ENCODE measurements at places on chromosomes 3 and 15.

DNA sequence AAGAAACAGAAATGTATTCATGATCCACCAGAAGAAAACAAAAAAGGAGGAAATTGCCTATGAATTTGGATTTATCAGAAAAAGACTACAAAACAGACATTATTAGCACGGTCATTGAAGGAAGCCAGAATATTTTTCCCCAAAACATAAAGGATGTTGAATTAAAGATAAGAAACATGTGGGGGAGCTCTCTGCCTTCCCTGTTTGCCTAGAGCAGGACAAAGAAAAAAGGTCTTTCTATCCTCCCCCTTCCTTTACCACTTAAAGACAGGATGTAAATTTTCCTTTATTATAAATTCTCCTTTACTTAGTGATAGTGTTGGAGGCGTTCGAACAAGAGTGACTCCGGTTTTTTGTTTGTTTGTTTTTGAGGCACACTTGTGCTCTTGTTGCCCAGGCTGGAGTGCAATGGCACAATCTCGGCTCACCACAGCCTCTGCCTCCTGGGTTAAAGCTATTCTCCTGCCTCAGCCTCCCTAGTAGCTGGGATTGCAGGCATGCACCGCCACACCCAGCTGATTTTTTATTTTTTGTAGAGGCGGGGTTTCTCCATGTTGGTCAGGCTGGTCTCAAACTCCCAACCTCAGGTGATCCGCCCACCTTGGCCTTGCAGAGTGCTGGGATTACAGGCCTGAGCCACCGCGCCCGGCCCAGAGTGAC, 14.9 kb upstream of the RPN1 start:
- DNase-seq: no peak

- no peak for DNase-seq
Measured at GRCh38 chr15:36005542-36005941, 459.6 kb upstream of the DPH6 start.

GRCh38 chr3:186713499-186713898, 3.7 kb upstream of the KNG1 start:
- DNase-seq: no peak

DNA sequence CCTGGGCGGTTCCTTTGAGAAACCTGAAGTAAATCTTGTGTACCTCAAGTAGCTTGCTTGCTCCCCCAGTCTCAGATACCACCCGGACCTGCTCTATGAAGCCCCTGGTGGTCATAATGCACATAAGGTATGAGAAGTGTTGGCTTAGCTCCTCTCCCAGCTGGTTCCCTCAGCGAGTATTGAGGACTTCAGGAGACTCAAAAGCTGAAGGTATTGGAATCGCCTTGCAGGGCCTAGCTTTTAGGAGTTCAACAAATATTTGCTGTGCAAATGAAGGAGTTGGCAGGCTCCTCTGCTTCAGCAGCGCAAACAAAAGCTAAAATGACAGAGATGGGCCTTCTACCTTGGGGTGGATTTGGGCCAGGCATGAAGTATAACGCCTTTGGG, 1.7 kb downstream of the CMTM8 start:
- DNase-seq: peak; percentile 65

GRCh38 chr15:39354189-39354588, 226.7 kb upstream of the THBS1 start:
- DNase-seq: no peak

DNA sequence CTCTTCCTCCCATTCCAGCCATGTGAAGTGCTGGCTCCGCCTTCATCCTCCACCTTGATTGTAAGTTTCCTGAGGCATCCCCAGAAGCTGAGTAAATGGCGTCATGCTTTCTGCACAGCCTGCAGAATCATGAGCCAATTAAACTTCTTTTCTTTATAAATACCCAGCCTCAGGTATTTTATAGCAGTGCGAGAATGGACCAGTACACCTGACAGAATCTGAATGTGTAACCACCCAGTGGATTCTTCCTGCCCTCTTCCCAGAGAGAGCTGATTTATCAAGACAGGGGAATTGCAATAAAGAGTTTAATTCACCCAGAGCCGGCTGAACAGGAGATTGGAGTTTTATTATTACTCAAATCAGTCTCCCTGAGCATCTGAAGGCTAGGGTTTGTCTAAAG, 86.6 kb downstream of the C3orf70 start:
- no peak for DNase-seq

DNA sequence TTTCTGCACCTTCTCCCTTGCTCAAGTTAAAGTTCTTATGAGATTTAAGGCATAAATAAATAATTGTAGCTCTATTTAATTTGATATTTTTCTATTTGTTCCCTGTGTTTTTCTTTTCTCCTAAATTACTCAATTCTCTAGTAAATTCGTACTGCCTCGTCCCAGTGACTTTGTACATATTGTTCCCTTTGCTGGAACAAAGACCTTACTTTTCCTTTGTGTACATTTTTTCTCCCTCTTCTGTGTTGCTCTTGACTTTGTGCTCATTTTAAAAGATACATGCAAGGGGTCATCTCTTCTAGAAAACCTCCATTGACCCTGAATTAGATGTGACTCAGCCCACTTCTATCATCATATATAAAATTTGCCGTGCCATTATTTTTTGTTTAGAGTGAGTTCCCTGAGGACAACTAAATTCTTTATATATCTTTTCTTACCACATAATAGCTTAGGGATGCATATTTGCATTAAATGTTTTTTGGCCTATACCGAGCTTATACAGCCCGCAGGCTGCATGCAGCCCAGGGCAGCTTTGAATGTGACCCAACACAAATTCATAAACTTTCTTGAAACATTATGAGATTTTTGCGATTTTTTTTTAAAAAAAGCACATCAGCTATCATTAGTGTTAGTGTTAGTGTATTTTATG, 29.6 kb downstream of the PPP4R2 start:
- peak; percentile 21 for DNase-seq

GRCh38 chr3:18222686-18223085, 202.5 kb downstream of the SATB1 start:
- DNase-seq: no peak

- no peak for DNase-seq
Measured at GRCh38 chr3:25447925-25448324, 19.9 kb downstream of the RARB start.

GRCh38 chr3:150945226-150946032, 27.1 kb downstream of the CLRN1 start:
- DNase-seq: no peak

GRCh38 chr3:57981483-57982087, 26.6 kb upstream of the FLNB start:
- DNase-seq: no peak

- DNase-seq: no peak
Measured at GRCh38 chr3:121645054-121645453, 15.6 kb downstream of the HCLS1 start.

DNA sequence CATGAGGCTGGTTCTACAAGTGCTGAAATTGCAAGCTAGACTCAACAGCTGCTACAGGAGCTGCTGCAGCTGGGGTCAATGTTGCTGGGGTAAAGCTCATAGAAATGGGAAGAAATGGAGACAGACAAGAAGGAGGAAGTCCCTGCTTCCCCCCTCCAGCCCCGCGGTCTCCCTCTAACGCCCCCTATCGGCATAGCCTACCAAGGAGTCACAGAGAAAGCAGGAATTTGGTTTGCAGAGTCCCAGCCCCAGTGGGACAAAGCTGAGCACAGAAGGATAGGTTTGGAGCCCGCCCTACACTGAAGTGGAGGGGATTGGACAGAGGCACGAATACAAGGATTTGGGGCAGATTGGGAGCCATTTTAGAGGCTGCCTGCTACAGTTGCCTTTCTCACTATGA, 176.9 kb upstream of the ANKRD28 start:
- DNase-seq: no peak

DNA sequence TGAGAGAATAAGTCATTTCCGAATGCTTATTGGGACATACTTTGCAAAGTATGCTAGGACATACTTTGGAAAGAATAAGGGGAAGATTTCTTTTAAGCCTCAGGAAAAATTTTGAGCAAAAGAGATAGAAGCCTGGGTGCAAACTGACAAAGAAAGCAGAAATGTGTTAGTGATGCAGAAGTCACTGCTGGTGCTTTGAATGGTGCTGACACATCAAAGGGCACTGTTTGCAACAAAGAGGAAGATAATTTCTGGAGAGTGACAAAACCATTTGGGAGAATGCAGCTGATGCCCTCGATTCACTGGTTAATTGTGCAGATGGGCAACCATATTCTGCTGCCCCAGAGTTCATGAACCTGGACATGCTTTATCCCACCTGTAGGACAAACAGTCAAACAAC, 11.0 kb upstream of the RAP2B start:
- DNase-seq: no peak

DNA sequence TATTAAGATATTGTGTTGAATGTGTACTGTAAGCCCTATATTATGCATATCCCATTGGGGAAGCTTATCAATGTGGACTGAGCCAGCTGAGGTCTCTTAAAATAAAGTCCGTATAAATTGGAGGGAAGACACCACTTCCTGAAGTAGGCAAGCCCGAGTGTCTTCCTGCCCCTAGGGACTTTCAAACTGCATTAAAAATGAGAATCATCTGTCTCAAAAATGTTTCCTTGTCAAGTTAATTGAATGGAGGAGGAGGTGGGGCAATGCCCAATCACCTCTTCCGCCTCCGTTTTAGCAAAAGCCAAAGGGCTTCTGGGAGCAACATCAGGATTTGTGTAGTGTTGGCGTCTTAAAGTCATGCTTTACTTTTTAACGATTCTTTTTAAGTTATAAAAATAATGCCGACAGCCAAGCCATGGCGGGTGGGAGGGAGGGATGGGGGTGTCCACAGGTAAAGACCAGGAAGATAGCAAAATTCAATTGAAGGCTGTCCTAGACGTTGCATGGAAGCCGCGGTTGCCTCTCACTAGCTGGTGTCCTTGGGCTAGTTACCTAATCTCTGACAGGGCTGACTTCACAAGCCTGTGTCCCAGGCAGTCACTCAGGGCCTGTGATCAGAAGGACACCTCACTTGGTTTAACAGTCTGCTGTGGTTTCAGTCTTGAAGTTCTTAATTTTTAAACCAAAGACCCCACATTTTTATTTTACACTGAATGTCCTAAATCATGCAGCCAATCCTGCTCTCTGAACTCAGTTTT, 524.9 kb upstream of the PROK2 start:
- no peak for DNase-seq

DNA sequence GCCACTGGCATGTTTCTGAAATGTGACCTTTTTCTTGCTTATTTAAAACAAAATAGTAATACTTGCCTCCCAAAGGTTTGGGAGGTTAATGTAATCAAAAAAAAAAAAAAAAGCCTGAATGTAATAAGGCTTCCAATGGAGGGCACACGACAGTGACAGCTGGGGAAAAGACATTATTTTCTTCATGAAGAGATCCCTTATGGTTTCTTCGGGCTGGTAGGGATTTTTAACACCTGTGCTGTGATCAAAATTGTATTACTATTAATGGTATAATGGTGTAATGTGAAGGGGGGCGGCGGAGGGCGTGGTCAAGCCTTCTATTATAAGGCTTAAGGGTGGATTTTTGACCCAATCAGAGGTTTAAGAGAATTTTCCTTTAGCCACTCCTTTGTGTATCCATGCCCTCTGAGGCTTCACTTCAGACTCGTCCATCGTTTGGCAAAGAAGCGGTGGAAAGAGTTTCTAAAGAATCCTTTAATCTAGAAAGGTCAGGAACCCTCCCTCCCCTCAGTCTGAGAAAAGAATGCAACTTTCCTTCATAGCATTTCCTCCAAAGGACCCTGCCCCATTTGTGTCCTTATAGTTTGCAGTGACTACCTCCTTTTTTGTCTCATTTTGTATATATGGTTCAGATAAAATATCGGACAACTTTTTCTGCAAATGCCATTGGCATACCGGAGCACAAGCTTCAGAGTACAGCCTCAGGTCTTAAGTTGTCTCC, 89.5 kb upstream of the CHD2 start:
- no peak for DNase-seq

DNA sequence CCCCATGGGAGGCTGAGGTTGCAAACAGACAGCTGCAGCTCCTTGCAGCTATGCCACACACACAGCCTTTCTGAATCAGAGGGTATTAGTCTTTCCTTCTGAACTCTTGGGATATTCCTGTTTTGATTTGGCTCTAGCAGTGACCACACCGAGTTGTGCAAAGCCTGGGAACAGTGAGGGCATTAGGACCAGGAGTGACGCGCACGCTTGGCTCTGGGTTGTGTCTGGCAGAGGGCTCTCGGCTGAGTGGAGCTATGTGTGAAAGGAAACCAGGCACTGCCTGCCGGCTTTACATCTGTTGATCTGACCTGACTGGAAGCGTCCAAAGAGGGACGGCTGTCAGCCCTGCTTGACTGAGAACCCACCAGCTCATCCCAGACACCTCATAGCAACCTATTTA, at the start of gene GALNT15:
GALNT15 (plus strand) TSS at position 292 of the 400 bp plus-strand sequence. CDS start 472 bp downstream, outside the sequence.
- DNase-seq: no peak

- no peak for DNase-seq
Measured at GRCh38 chr3:138881233-138881632, 46.5 kb upstream of the PIK3CB start.

DNA sequence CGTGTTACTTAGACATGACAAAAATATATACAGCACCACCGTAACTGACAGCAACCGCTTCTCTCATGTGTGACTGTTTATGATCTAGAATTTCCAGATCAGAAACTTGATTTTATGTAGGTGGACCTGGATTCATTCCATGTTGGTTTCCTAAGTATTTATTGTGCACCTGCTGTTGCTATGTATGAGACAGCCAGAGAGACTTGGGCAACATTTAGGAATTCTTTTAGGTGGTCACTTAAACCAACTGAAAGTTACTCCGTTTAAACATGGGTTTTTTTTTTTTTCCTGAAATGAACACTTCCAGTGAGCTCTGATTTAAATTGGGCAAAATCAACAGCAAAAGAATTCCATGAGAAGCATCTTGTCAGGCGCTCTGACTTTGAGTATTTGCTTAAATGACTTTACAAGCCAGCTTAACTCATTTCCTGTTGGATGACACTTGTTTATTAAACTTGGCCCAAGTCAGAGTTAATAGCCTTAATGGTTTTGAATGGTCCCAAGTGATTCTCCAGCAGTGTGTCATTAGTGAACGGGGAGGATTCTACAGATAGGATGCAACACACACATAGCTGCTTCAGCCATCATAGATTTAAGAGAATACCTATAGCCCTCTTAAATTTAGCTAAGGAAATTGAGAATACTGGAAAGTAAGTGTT, 31.8 kb downstream of the MITF start:
- DNase-seq: no peak

DNA sequence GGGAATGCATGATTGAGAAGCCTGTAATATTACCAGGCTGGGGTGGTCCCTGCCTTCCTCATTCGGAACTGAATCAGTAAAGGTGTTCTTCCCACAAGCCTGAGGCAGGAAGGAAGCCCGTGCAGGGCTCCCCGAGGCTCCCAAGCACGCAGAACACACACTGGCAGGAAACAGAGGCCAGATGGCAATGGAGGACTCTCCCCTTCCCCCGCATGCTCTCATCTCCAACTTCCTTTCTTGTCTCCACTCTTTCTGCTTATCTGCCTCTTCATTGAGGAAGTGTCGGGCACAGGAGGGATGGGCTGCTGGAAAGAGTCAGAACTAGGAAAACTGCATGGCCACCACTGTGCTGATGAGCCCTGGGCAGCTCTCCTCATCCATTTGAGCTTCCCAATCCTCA, 123.5 kb downstream of the NUP210 start:
- no peak for DNase-seq

GRCh38 chr3:68728343-68728742, 204.0 kb downstream of the TAFA4 start:
- DNase-seq: no peak

Data from HepG2 (cell line).